ENCODE measurements at places on chromosomes 12 and 14.

- DNase-seq, result no peak
Observed at GRCh38 chr12:52091869-52092268, 12.4 kb downstream of the SMIM41 start.

GRCh38 chr12:15886372-15887042 lies 4.3 kb downstream of the STRAP start:
- DNase-seq, result no peak

- DNase-seq, result no peak
Observed at GRCh38 chr12:131218026-131218922, 264.6 kb downstream of the ADGRD1 start.

- no peak for DNase-seq
Observed at GRCh38 chr14:90440021-90440451, 43.2 kb downstream of the CALM1 start.

GRCh38 chr12:72082986-72083820 lies 144.6 kb downstream of the TPH2 start:
- DNase-seq, result no peak

Measured in stimulated activated CD4-positive, alpha-beta T cell treated with anti-CD3 and anti-CD28 coated beads, Interleukin-4, amount 100 ng/mL, for 24 hours (primary cell).